ENCODE measurements at places on chromosomes 5 and 9.

- DNase-seq: no peak
Observed at GRCh38 chr5:154375329-154376008, 70.3 kb upstream of the SAP30L start.

GRCh38 chr5:127997201-127997704 lies 86.3 kb upstream of the SLC12A2 start:
- DNase-seq: no peak

- DNase-seq: no peak
Observed at GRCh38 chr9:14362175-14362574, 48.2 kb upstream of the NFIB start.

DNA sequence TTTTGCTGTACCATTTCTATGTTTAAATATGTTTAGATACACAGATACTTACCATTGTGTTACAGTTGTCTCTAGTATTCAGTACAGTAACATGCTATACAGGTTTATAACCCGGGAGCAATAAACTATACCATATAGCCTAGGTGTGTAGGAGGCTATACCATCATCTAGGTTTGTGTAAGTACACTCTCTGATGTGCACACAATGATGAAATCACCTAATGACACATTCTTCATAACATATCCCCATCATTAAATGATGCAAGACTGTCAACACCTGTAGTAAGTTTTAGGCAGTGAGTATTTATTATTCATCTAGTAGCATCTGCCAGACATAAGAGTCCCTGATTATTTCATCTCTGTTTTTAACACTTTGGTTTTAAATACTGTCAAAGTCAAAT lies 7.3 kb upstream of the DHFR start:
- DNase-seq: no peak

DNA sequence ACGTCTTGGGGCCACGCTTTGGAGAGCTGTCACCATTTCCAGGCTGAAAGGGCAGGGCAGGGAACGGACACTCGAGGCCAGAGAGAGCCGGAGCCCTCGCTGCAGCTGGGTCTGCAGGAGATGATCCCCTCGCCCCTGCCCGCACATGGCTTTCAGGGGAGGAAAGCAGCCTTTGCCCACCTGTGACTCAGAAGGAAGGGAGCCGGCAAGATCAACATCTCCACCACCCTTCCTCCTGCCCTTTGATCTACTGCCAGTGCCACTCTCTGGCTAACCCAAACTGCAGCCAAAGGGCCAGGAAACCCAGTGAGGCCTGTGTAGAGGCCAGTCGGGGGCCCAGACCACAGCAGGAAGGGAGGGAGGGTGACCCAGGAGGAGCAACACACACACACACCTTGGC lies 137.1 kb upstream of the ERCC6L2 start:
- DNase-seq: no peak

DNA sequence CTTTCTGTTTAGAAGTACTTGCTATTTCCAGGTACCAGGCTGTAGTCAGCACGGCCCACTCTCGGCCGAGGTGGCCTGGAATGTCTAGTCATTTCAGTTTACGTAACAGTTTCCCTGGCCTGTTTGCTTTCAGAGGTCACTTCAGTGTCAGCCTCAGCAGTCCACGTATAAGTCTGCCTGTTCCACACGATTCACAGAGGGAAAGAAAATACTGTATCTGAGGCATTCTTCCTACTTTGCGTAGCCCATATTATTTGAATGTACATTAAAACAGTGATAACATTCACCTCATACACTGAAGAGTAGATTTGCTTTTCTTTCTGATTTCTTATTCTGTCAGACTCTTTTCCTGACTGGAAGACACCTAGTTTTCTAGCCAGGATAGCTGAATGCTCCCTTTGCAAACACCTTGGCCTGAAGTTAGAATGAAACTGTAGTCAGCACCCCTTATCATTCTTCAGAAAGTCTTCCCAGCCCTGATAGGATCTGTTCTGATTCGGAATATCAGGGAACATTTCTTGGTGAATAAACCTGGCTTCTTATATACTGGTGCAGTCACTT lies 140.9 kb downstream of the AOPEP start:
- peak; percentile 50 for DNase-seq

- DNase-seq: no peak
Observed at GRCh38 chr5:169263591-169263990, 37.3 kb downstream of the SLIT3 start.

DNA sequence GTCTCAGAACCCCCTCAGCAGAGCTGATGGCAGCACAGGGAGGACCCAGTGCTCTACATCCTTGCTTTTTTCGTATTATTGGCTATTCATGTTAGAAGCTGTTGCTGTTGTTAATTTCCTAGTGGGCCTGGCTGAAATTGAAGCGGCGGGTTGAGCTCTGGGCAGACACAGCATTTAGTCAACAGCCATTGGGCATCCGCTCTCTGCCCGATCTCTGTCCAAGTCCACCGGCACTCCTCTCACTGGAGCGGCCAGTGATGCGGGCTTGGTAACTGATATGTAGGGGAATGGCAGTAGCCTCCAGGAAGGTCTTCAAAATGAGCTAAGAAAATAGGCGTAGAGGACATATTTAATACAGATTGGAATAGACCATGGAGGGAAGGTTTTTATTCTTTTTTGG lies 1.3 kb upstream of the GARNL3 start:
- no peak for DNase-seq
